ENCODE measurements at places on chromosomes 6 and 20.

DNA sequence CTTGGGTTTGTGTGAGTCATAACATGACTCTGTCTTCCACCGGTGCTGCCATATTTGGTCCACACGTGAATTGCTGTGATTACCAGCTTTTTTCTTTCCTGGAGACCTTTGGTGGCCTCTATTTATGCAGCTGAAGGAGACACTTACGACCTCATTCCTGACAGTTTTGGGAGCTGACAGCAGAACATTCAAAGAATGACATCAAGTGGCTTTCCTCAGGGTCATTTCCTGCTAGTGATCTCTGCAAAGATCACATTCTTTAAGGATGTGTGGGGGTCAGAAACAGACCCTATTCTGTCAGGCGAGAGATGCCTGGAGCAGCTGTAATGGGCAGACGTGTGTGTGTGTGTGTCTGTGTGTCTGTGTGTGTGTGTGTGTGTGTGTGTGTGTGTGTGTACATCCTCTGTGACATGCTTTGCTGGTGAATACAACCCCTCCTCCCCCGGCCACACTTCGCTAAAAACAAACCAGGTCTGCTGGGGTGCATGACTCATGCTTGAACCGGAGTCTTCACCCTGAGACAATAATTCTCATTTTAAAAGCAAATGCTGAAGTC is 115.6 kb downstream of the TMEM170B start:
- DNase-seq, result no peak

DNA sequence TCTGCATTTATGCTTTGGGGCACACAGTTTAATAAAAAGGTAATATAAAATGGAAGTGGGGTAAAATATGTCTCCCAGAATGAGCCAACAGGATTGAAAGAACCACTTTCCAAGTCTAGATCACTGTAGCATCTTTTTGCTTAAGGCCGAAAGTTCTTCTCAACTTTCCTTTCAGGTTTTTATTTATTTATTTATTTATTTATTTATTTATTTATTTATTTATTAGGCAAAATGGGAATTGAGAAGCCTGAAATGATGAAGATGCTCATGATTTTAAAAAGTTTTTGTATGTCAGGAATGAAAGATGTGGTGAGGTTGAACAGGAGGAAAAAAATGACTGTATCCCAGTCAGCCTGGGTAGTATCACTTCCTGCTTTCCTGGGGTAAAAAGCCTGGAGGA is 24.0 kb downstream of the TSHZ2 start:
- DNase-seq, result no peak

DNA sequence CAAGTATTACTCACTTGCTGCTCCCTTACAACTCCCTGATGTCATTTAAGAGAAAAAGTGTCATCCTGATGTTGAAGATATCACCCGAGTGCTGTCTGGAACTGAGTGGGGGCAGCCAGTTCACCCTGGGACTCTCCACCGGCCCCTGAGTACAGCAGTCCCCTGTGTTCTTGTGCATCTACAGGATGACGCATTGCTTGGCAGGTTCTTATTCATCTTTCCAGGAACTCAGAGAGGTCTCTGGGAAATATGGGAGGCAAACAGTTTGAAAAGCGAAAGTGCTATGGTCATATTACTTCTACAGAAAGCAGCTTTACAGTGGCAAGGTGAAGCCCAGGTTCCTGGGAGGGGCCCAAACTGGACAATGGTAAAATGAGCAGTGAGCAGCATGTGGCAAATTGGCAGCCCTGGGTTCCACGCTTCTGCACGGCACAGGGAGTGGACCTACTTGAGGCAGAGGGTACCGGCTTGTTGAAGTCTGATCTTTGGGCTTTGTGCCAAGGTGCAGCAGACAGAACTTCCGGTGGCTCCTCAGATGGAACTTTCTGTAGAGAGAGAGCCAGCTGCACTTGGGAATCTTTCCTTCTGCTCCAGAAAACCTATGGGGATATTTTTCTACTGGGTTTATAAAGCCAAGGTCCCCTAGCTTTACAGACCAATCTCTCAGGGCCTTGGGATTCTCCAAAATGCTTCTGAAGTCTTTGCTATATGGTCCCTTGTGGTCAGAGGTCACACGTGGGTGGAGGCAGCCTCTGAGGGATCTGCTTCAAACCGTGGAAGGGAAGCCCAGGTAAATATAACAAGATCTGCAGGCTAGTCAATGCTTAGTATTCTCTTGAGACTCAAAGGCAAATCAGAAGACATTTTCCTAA is 128.3 kb downstream of the MAP3K7 start:
- no peak for DNase-seq

DNA sequence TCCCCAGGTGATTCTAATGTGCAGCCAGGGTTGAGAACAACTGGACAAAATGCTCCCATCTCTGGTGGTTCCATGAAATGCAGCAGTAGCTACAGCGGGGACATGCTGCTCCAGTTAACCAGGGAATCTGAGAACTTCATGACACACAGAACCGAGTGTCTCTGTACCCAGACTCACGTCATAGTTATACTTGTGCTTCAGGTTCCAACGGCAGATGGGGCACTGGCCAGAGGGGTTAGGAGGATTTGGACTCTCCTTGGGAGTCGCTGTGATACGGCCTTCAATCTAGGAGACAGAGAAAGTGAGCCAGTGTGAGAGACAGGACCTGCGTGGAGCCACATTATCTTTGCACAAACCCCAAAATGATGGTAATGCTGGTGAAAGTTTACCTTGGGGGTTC is 9.2 kb downstream of the MRPS18A start:
- DNase-seq, result no peak

DNA sequence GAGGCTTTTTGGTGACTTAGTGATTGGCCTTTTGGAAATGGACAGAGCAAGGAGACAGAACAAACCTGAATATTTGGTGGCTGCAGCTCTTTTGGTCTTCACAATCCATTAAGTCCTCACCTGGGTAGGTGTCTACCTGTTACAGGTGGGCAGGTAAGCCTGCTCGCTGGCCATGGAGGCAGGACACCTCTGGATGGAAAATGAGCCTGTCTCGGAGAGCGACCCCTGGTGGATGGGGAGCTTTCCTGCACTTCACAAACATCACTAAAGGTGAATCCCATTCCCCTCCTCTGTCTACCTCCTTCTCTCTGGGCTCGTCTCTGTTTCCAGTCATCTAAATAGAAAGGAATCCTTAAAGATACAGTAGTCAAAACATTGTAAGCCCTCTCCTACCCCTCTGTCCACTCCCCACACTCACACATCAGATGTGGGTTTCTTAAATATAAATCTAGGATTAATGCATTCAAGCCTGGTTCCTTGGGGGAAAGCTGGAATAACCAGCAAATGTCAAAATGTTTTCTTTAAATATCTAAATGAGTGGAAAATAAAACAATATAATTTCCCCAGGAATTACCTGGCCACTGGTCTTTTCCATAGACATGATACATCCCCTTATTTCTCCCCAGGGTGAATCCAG is 304.9 kb downstream of the CDH26 start:
- DNase-seq, result no peak

DNA sequence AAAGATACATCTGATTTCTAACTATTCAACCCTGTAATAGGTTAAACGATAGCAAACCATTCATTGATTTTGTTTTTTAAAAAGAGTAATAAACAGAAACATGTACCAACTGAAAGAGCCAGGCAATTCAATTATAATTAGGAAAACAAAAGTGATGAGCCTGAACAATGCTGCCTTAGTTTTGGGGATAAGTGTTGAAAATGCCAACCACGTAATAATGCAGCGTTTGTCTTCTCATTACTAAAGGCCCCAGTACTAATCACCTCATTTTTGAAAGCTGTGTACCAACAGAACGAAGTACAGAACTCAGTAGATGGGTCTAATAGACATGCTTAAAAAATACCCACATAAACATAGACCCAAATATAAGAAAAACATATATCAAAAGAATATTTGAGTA is 663.6 kb upstream of the CHD6 start:
- DNase-seq, result no peak

DNA sequence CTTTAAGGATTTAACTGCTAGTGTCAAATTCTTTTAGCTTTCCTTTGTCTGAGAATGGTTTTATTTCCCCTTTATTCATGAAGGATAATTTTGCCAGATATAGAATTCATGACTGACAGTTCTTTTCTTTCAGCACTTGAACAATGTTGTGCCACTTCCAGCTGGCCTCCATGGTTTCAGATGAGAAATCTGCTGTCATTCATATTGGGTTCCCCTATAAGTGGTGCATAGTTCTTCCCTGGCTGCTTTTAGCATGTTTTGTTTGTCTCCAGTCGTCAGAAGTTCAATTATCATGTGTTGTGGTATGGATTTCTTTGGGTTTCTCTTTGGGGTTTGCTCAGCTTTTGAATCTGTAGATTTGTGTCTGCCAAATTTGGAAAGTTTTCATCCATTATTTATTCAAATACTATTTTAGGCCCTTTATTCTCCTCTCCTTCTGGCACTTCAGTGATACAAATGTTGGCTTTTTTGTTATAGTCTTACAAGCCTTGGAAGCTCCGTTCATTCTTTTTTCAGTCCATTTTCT is 76.3 kb upstream of the TGM3 start:
- no peak for DNase-seq

DNA sequence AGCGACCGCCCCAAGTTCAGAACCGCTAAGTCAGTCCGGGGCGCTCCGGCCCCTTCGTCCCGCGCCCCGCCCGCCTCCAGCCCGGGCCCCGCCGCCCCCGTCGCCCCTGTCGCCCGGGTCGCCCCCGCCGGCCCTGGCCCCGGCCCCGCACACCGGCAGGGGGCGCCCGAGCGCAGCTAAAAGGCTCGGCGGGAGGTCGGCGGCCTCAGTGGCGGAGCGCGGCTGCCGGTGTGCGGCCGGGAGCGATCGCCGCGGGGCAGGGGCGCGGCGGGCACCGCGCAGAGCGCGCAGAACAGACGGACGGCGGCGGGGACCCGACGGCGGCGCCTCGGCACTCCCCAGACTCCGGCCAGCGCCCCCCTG is at the start of gene FNDC1:
TSS of gene FNDC1 (plus strand) at position 208 of the 363 bp plus-strand sequence. CDS start 197 bp downstream, outside the sequence.
- peak; percentile 80 for DNase-seq
